ENCODE measurements at places on chromosomes 4 and X. TPM values are rescaled to one million over a fixed set of nuclear protein-coding genes. Genes with fewer than 3 reads are reported as not detected.

DNA sequence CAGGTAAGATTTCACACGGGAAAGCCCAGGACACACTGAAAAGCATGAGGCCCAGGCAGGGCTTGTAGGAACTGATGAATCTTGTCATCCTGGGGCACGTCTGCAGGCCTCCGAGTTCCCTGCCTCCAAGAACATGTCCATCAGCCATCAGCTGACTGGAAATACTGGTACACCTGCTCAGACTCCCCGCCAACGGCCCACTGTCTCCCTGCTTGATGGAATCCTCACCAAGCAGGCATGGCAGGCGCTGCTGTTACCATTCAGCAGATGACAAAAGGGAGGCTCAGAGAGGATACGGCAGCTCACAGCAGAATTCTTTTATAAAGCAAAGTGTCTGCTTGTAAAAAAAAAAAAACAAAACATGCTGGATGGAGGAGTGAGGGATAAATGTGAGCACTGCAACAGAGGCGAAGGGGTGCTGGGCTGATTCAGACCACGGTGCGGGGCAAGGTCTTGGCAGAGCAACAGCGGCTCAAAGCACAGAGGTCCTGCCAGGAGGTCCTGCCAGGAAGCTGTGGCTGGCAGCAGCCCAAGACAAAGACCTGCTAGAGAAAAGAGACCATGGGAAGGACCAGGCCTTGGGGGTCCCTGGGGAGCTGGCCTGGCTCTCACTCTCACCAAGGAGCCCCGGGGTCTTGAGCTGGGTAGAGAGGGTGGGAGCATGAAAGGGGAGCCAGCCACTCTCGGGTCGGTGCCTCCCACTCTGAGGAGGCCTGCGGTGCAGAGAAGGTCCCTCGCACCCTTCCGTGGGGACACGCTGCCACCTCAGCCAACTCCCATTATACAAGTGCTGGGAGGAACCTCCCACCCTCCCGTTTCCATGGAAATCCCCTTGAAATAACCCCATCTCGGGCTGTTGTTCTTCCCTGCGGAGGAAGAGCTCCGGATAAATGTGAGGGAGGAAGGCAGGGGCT is 25.6 kb downstream of the PPP2R2C start:
- no peak for DNase-seq
- H3K4me3 ChIP-seq: no peak overlapping the region

DNA sequence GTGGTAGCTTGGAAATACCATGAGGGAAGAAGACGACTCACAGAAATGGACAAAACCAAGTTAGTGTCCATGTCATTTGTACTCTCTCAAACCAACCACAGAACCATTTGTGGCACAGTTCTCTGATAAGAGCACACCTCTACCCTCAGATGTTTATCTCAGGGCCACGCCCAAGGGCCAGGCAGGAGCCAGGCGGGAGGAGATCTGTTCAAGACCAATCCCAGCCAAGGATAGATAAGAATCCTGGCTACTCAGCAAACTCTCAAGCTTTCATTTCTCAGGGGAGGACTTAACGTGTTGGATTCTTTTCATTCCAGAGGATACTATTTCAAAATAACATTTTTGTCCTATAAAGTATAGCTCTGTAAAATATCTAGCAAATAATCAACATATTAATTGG is 95.0 kb downstream of the NYX start:
- H3K4me3 ChIP-seq: no peak overlapping the region
- no peak overlapping the region for H3K27ac ChIP-seq
- H3K27me3 ChIP-seq: no peaks in the 10 kb centered on the region
- peaks cover 7% of the 10 kb centered on the region for H3K36me3 ChIP-seq
- no peak for DNase-seq

GRCh38 chrX:38347136-38347535 is 5.3 kb upstream of the OTC start:
- peaks cover 21% of the 10 kb centered on the region for H3K4me1 ChIP-seq
- H3K4me3 ChIP-seq: no peak overlapping the region
- no peaks in the 10 kb centered on the region for H3K36me3 ChIP-seq
- no peaks in the 10 kb centered on the region for H3K27me3 ChIP-seq

DNA sequence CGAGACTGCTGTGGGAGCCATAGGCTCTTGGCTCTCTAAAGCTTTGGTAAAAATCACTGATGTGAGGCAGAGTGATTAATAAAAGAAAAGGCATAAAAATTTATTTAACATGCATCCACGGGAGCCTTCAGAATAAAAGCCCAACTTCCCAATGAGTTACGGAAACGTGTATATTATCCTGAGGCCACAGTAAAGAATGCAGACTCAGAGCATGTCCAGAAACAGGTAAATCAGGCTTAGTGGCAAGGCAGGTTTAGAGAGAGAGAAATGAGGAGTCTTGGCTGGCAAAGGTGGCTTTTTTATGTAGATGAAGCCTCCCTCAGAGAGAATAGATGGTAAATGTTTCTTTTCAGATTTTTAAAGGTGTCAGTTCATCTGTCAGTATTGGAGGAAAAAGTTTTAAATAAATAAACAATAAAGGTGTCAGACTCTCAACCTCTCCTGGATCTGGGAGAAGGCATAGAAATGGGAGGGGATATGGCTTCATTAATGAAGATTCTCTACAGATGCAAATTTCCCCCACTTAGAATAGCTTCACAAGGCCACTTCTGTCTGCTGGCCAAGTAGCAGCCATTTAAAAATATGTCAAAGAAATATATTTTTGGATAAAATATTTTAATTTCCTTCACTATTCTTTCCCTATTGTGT is 24.0 kb downstream of the C4orf51 start:
- DNase-seq: no peak
- H3K27ac ChIP-seq: no peak overlapping the region
- H3K27me3 ChIP-seq: no peaks in the 10 kb centered on the region
- H3K4me3 ChIP-seq: no peak overlapping the region
- H3K36me3 ChIP-seq: no peaks in the 10 kb centered on the region

- no peak overlapping the region for H3K4me3 ChIP-seq
- no peak for DNase-seq
- peaks cover 3% of the 10 kb centered on the region for H3K4me1 ChIP-seq
- H3K27ac ChIP-seq: no peak overlapping the region
- no peaks in the 10 kb centered on the region for H3K27me3 ChIP-seq
- no peaks in the 10 kb centered on the region for H3K36me3 ChIP-seq
These were observed 199.7 kb upstream of the KLF3 start for GRCh38 chr4:38464328-38464727.

DNA sequence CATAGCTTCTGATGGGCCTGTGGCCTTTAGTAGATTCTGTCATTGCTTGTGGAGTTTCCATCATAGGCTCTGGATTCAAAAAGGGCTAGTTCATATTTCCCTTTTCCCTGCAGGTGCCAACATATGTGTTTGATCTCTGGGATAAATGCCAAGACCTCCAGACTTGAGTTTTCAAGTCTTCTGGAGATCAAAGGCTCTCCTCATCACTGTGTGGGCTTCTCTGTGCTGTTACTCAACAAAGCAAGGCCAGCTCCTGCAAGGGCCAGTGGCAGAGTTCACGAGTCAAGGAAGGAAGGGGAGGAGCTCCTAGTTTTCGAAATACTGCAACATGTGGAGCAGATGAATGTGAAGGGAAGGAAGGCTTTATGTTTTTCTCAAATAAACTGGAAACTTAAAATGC is 62.7 kb upstream of the SCML1 start:
- no peak overlapping the region for H3K27ac ChIP-seq
- H3K36me3 ChIP-seq: no peaks in the 10 kb centered on the region
- H3K27me3 ChIP-seq: no peaks in the 10 kb centered on the region
- no peaks in the 10 kb centered on the region for H3K4me1 ChIP-seq
- H3K4me3 ChIP-seq: no peak overlapping the region
- DNase-seq: no peak

DNA sequence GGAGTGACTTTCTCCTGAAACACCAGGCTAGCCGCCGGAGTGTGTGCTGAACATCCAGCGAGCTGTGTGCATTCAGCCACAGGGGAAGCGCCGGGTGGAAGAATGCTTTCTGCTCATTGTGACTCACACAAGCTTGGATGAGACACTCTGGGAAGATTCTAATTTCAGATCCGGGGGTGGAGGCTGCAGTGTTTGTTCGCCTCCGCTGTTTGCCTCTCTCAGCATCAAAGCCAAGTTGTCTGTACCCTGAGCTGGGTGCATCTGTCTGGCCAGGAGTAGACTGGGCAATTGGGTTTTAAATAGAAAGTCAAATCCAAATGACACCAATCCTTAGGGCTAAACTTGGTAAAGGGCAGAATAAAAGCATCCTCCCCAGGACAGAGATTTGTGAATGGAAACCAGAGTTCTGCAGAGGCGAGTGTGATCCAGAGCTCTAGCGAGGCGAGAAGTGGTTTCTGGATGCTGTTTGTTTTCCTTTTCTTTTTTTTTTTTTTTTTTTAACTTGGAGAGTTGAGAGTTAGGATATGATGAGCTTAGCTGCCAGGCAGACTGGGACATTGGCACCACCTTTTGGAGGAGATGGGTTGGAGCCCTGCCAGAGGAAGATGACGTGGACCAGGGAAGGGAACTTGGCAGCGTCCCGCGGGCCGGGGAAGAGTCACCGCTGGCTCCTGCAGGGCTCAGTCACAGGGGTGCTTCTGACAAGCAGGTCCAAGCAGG is 196.0 kb upstream of the PSAPL1 start:
- no peaks in the 10 kb centered on the region for H3K36me3 ChIP-seq
- H3K4me1 ChIP-seq: no peaks in the 10 kb centered on the region
- H3K4me3 ChIP-seq: no peak overlapping the region
- no peak overlapping the region for H3K27ac ChIP-seq
- DNase-seq: no peak
- H3K27me3 ChIP-seq: peaks cover 6% of the 10 kb centered on the region

DNA sequence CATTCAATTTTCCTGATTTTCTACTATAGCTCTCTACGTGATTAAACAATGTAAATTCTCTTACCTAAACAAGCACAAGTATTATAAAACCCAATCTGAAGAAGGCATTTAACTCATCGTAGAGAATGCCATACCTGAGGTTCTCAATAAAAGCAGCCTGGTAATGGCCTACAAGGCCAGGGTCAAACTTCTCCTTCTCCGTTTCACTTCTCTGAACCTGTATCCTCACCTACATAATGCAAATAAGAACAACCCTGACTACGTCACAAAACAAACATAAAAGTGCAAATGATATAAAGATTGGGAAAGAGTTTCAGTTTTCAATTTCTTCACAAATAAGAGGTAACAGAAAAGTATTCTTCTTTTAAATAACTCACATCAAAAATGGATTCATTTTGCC is 55.6 kb upstream of the STS start:
- peaks cover 3% of the 10 kb centered on the region for H3K36me3 ChIP-seq
- H3K27ac ChIP-seq: peak overlapping the region; percentile 12
- no peaks in the 10 kb centered on the region for H3K27me3 ChIP-seq
- H3K4me1 ChIP-seq: peaks cover 13% of the 10 kb centered on the region
- peak; percentile 5 for DNase-seq
- H3K4me3 ChIP-seq: no peak overlapping the region

DNA sequence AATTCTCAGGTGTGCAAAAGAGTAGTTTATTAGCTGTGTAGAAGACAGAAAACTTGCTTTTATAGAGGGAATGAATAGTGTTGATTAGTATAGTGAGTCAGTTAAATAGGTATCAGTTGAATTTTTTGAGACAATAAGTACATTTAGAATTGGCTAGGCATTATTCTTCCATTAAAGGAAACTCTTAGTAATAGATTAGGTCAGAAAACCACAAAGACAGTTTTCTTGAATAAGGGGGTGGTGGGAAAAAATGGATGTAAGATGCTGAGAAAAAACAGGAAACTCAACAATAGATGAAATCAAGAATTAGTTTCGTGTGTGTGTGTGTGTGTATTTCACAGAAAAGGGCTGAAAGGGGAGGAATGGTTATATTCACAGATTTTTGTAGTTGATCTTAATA is 16.8 kb downstream of the CD38 start:
- H3K4me3 ChIP-seq: no peak overlapping the region
- no peaks in the 10 kb centered on the region for H3K27me3 ChIP-seq
- H3K27ac ChIP-seq: no peak overlapping the region

- no peaks in the 10 kb centered on the region for H3K4me1 ChIP-seq
- no peak overlapping the region for H3K4me3 ChIP-seq
- DNase-seq: no peak
- no peaks in the 10 kb centered on the region for H3K36me3 ChIP-seq
- no peaks in the 10 kb centered on the region for H3K27me3 ChIP-seq
These were observed 356.7 kb downstream of the GALNTL6 start for GRCh38 chr4:172169871-172170270.

Gene MOB1B
- 22.1 TPM for polyA plus RNA-seq

All from large intestine (tissue), 12 donors.